MG63 (cell line): ENCODE measurements at places on chromosomes 7 and 10. TPM values are rescaled to one million over a fixed set of nuclear protein-coding genes. Genes with fewer than 3 reads are reported as not detected.
A peak's percentile ranks its signal among the peaks of the same experiment; 100 is the strongest.

DNA sequence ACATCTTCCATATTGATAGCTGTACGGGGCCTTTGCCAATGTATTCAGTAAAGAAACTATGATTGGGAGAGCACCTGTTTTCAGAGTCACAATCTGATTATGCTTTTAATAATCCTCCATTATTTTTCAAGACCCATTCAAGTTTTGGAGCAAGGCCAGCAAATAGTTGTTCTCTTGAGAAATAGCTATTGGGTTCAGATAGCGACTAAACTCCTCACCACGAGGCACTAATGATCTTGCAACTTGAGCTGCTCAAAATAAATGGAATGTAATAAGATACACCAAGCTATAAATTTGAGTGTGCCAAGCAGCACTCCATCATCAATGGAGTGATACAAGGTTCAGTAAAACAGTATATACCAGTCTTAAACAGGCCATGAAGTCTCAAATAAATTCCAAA is 7.4 kb upstream of the MALRD1 start:
- DNase-seq = no peak

Gene DIP2C
- 10.7 and 10.9 TPM in 2 replicates for total RNA-seq

GRCh38 chr10:96834120-96834519 is 2.0 kb downstream of the LCOR start:
- no peak for DNase-seq

Gene LEP
- not detected in 2 replicates for total RNA-seq

DNA sequence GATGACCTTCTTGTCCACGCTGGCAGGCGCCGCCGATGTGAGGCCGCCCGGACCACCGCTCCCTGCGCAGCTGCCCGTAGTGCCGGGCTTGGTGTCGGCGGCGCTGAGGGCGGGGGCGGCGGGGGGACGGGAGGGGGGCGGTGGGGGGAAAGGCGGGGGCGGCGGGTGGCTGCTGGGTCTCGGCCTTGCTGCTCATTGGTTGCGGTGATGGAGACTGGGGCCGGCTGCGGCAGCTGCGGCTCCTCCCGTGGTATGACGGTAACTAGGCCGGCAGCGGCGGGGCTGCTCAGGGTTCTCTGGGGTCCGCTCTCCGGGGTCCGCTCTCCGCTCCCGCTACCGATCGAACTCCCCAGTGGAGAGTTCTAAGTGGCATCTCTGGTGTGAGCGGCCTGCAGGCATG is 1.8 kb upstream of the EFCAB10 start:
- no peak for DNase-seq

- DNase-seq = peak; percentile 53
These were observed 12.3 kb upstream of the TRDMT1 start for GRCh38 chr10:17213646-17214349.

DNA sequence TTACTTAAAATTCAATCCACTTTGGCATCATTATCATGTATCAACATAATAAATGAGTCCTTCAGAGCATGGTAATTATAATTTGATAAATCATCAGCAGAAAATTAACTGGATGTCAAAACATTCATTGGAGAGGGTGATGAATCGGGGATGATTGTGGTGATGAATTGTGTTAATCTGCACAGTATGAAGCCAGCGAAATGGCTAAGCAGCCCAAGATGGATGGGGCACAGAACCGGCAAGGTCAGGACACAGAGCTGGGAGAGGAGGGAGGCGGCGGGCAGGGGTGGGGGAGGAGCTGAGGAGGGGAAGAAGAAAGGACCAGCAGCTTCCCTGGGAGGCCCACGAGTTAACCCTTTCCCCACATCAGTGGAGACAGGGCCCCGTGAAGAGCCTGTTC is 536.1 kb downstream of the LRMDA start:
- no peak for DNase-seq

- no peak for DNase-seq
These were observed 48.6 kb downstream of the FBXW4 start for GRCh38 chr10:101646364-101646763.

Gene STAG3
- 0.13 TPM in 1 of 2 replicates, not detected in the other for total RNA-seq

Gene ALOX5
- not detected in 2 replicates for total RNA-seq

Gene CLRN3
- not detected in 2 replicates for total RNA-seq

- DNase-seq = no peak
These were observed 58.4 kb downstream of the MAPK8 start for GRCh38 chr10:48364659-48365405.

DNA sequence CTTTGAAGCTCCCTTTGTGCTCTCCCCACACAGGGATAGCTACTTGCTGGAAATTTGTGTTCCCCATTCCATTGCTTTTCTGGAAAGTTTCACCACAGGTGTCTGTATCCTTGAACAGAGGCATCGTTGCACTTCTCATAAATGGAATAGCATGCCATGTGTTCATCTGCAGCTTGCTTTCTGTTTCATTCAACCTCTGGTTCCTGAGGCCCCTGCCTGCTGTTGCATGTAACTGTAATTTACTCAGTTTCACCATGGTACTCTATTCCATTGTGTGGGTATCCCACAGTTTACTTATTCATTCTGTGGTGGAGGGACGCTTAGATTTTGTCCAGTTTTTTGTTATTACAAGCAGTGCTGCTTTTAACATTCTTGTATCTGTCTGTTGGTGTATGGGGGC is 32.0 kb downstream of the EEPD1 start:
- DNase-seq = no peak

- DNase-seq = no peak
These were observed 124.8 kb upstream of the RPA3 start for GRCh38 chr7:7843240-7843639.

Gene ITGA8
- total RNA-seq = 0.03 TPM in 1 of 2 replicates, not detected in the other

DNA sequence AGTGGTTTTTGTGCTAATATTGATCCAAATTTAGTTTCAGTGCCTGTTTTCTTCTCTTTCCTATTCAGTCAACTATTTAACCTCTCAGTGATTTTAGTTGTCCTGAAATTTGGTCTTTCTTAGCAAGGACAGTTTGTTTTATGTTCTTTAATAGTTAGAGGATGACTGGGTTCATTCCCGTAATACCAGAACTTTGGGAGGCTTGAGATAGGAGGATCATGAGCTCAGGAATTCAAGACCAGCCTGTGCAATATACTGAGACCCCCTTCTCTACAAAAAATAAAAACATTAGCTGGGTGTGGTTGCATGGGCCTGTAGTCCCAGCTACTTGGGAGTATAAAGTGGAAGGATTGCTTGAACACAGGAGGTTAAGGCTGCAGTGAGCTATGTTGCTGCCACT is 148.3 kb downstream of the EXOC4 start:
- no peak for DNase-seq

DNA sequence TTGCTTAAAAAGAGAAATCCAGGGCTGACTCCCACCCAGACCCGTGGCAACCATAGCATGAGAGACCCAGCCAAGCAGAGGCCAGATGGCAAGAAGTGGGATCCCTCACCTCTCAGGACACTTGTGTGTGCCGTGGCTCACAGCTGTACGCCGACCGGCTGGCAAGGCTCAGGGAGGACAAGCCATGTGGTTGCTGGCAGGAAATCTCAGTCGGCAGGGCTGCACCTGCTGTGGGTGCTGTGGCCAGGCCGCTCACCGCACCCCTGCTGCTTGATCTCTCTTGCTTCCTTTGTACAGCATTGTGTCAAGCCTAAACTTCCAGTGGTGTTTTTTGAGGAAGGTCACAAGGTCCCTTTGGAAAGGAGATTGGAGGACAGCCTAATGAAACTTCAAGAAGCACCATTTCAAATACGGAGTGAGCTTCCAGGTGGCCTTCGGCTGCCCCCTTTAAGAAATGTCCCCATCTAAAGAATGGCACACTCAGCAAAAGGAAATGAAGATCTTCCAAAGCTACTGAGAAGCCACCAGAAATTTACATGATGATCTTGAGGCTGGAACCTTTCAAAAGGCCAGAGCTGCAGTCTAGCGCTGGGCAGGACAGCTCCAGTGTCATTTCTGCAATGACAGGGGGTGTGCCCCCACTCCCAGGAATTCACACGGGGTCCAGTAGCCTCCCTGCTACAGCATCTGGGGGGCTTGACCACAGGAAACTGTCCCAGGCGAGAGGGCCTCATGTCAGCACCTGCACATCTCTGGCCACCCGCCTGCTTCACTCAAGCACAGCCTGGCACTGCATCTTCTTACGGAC is 409.0 kb upstream of the MGMT start:
- DNase-seq = no peak

Gene TFEC
- not detected in 2 replicates for total RNA-seq
